Substantia nigra (tissue), 51 donors: ENCODE measurements at places on chromosomes 3 and 15.

- no peak for DNase-seq
Measured at GRCh38 chr3:64501298-64501906, 186.4 kb downstream of the ADAMTS9 start.

GRCh38 chr3:78641703-78642102 is 1126.1 kb downstream of the ROBO1 start:
- no peak for DNase-seq

- DNase-seq, result no peak
Measured at GRCh38 chr3:63228677-63229076, 49.4 kb upstream of the SYNPR start.

DNA sequence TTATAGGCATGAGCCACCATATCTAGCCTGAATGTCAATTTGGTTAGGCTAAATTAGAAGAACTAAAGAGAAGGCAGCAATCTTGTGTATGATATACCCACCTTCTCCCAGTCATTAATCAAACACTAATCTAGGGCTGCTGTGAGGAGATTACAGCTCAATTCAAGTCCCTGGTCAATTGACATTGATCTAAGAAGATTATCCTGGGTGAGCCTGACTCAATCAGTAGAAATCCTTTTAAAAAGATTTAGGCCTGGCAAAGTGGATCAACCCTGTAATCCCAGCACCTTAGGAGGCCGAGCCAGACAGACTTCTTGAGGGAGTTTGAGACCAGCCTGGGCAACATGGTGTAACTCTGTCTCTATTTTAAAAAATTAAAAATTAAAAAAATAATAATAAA is 2.5 kb upstream of the DNAH12 start:
- DNase-seq, result no peak

DNA sequence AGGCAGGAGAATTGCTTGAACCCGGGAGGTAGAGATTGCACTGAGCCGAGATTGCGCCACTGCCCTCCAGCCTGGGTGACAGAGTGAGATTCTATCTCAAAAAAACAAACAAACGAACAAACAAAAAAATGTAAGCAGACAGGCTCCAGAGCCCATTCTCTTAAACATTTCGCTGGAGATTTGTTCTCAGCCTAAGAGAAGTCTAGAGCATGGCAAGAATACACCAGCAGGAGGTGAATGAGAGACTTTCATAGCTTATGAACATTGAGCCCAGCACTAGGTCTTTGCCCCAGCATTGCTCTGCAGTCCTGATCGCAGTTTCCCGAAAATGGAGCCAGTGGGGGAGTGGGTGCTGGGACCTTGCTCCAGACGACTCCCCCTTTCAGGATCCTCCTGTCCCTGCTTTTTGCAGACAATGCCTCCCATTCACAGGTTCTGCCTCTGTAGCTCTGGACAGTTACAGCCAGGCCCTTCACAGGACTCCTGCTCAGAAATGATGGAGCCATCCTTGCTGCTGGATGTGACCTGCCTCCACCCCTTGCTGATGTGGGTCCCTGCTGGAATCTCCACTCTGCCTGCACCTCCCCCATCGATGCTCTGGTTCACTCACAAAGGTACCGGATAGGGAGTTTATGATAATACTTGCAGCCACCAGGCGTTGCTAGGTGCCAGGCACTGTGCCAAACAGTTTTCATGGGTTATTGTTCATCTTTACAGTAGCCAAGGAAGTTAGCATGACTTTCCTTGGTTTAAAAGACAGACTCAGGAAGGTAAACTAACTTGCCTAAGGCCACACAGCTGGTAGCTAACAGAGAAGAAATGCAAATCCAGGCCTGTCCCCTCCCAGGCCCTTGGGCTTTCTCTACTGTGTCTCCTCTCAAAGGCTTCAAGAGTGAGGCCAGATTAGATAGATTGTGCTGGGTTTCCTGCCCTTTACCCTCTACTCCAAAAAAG is 329.7 kb upstream of the TLE3 start:
- no peak for DNase-seq
